Panc1 (cell line): ENCODE measurements at places on chromosomes 12 and 14.
A peak's percentile ranks its signal among the peaks of the same experiment; 100 is the strongest.

- no peaks in the 10 kb centered on the region for H3K36me3 ChIP-seq
- H3K27me3 ChIP-seq: no peaks in the 10 kb centered on the region
- peaks cover 7% of the 10 kb centered on the region for H3K4me1 ChIP-seq
- no peak for DNase-seq
Observed at GRCh38 chr12:104507672-104508071, 50.9 kb downstream of the CHST11 start.

DNA sequence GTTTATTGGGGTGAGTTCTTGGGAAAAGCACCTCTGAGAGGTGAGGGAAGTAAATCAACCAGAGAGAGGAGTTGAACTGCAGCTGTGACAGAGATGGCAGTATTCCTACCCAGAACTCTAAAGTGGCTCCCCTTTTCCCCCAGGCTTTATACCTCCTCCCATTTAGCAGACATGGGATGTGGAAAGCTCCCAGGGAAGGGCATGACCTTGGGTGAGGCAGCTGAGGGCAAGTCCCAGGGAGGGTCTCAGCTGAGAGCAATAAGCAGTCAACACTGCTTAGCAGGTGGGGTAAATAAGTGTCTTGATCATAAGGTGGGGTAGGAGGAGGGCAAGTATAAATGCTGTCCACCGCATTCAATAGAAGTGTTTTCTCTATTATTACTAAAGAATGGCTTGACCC lies 143.0 kb downstream of the AKAP6 start:
- H3K4me1 ChIP-seq: no peaks in the 10 kb centered on the region
- peaks cover 4% of the 10 kb centered on the region; the same call in 1 of the 2 replicates for H3K27me3 ChIP-seq
- no peak overlapping the region for H3K4me3 ChIP-seq
- H3K36me3 ChIP-seq: no peaks in the 10 kb centered on the region

DNA sequence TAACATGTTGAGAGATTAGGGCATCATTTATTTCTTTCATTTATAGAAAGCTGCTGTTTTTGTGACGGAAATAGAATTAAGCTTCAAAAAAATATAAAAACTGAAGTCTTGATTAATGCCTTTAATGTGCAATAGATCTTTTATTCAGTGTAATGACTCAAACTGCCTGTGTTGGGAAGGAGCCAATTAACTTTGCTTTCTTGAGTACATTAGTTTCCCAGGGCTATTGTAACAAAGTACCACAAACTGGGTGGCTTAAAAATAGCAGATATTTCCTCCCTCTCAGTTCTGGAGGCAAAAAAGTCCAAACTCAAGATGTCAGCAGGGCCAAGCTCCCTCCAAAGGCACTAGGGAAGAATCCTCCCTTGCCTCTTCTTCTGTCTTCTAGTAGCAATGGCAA lies 36.6 kb downstream of the EID3 start:
- no peaks in the 10 kb centered on the region for H3K27me3 ChIP-seq
- no peak overlapping the region for H3K4me3 ChIP-seq
- no peak overlapping the region; the same call in 1 of the 2 replicates for H3K27ac ChIP-seq
- H3K4me1 ChIP-seq: peaks cover 37% of the 10 kb centered on the region
- peaks cover 45% of the 10 kb centered on the region for H3K36me3 ChIP-seq

DNA sequence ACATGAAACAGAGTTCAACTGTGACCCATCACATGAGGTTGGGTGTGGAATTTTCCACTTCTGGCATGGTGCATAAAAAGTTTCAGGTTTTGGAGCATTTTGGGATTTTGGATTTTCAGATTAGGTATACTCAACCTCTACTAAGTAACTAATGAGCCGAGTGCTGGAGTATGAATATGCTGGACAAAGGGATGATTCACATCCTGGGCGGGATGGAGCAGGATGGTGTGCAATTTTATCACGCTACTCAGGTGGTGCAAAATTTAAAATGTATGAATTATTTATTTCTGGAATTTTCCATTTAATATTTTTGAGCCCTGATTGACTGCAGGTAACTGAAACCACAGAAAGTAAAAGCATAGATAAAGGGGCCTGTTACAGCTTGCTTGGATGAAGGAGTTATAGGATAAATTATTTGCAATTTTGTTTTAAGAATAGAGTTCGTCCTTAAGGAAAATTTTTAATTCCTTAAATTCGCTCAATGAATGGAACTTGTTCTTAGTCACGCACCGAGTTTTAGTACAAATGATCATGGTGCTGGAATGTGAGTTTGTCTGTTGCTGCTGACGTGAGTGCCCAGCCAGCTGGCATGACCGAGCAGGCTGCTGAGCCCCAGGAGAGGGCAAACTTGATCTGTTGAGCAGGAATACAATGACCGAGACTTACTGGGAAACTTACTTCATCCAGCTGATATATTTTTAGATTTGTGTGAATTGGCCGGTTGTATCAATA lies 176.3 kb downstream of the ESR2 start:
- no peaks in the 10 kb centered on the region for H3K36me3 ChIP-seq
- H3K4me1 ChIP-seq: no peaks in the 10 kb centered on the region
- H3K4me3 ChIP-seq: no peak overlapping the region

DNA sequence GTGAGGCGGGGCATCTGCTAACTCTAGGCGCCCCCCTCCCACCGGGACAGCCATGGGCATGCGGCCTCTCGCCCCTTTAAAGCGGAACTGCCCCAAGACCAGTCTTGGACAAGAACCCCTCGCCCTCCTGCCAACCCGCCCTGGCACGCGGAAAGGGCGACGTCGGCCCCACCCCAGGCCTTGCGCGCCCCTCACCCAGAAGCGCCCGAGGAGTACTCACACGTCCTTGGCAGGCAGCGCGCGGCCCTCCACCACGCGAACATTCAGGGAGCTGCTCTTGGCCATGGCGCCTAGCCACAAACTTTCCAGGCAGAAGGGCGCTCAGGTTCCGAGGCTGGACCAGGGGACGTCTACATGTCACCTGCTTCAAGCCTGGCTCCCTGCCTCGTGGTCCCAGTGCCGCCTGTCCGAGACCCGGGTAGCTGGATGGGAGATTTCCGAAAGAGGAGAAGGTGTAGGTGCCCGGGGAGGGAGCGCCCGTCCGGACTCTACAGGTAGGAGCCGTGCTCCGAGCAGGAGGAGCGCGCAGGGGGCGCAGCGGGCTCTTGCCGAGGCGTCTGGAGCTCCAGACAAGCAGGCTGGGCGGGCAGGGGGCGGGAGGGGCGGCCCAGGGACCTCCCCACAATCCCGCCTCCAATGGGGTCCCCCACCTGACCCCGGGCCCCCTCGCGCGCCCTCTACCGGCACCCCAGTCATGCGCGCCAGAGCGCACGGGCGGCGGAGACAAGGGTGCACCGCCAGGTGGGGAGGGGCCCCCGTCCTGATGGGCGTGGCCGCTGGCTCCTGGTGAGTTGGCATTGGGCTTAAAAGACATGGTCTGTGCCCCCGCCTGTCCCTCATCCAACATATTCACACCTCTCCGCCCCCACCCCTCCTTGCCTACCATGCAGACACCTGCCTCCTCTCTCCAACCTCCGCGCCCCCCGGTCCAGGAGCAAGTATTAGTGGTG lies at the start of gene RASAL1:
RASAL1 (minus strand) TSS at position 584 of the 950 bp plus-strand sequence; CDS start at position 285, 299 bp downstream.
- H3K27me3 ChIP-seq: no peaks in the 10 kb centered on the region
- DNase-seq: no peak
- H3K4me3 ChIP-seq: peak within 1 kb of the TSS; percentile 26
- H3K27ac ChIP-seq: no peak within 1 kb of the TSS

GRCh38 chr12:108268397-108268796 lies 70.7 kb downstream of the CMKLR1 start:
- H3K4me3 ChIP-seq: no peak overlapping the region
- no peak overlapping the region for H3K27ac ChIP-seq
- H3K4me1 ChIP-seq: no peaks in the 10 kb centered on the region
- peaks cover 14% of the 10 kb centered on the region for H3K27me3 ChIP-seq

DNA sequence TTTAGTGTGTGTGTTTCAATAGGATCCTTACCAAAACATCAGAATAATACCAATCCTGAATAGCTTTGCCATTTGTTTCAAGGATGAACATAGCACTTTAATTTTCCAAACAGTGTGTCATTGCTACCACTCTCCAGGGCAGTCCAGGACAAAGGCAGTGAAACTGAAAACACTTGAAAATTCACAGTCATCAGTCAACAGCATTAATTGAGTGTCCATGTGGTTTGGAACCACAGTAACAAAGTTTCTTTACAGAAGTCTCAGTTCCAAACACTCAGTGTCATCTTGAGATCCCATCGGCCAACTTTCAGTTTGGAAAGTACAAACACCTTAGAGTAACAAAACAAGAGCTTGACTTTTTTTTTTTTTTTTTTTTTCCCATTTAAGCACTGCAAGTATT lies 228.4 kb upstream of the SOX5 start:
- no peak overlapping the region for H3K27ac ChIP-seq
- no peaks in the 10 kb centered on the region for H3K27me3 ChIP-seq
- DNase-seq: no peak
- H3K36me3 ChIP-seq: no peaks in the 10 kb centered on the region
- no peak overlapping the region for H3K4me3 ChIP-seq

DNA sequence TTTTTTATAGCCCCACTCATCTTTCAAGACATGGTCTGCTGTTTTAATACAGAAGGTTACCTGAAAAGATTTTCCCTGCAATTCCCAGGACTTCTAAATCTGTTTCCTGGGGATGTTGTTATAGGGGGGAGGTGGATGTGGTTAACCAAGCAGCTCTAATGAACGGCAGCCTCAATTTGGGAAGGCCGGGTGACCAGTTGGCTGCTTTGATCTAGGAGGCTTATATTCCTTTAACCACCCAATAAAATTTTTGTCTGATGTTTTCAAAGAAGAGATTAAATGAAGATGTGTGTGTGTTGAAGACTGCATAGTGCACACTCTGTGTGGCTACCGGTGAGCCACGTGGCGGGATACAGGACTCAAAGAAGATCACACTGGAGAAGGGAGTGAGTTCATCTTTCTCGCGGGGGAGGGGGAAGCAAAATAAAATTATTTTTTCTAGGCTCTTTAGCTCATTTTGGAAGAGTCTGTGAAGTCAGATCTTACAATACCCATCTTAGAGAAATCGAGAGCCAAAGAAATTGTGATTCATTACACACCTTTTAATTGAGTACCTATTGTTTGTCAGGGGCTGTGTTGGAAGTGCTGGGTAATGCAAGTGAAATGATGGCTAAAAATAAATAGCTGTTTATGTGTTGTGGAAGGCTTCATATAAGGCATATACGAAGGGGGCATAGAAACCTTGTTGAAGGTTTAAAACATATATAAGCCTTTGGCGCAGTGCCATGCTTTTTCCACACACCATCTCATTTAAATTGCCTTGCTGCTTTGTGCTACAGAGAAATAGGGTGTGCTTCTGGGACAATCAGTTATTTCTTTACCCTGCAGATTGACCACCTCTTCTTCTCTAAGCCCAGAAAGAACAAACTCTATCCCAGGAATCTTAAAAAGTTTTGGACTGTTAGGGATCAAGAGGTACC lies 18.5 kb downstream of the ELK3 start:
- no peaks in the 10 kb centered on the region for H3K36me3 ChIP-seq
- H3K4me3 ChIP-seq: no peak overlapping the region
- no peak overlapping the region for H3K27ac ChIP-seq
- peaks cover 6% of the 10 kb centered on the region; the same call in 1 of the 2 replicates for H3K4me1 ChIP-seq

GRCh38 chr14:71355324-71356201 lies 448.3 kb downstream of the PCNX1 start:
- H3K27me3 ChIP-seq: no peaks in the 10 kb centered on the region
- H3K36me3 ChIP-seq: no peaks in the 10 kb centered on the region
- H3K27ac ChIP-seq: no peak overlapping the region
- no peaks in the 10 kb centered on the region for H3K4me1 ChIP-seq
- DNase-seq: no peak

DNA sequence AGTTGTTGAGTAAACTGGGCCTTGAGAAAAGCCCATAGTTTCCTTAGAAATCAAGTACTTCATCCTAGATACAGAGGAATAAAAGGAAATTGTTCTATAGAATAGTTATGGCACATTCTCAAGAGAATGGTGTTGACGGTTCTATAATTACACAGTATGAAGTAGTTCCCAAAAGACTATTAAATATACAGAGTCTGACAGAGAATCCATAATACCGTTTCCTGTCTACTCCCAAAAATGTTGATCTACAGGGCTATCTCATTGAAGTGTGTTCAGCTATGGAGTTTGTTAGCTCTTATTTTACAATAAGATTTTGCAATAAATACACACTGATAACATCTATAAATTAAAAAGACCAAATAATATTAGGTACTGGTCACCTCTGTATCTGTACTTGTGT lies 799.7 kb downstream of the RPS29 start:
- DNase-seq: no peak
- no peak overlapping the region for H3K27ac ChIP-seq
- no peaks in the 10 kb centered on the region for H3K36me3 ChIP-seq
- no peaks in the 10 kb centered on the region for H3K4me1 ChIP-seq

DNA sequence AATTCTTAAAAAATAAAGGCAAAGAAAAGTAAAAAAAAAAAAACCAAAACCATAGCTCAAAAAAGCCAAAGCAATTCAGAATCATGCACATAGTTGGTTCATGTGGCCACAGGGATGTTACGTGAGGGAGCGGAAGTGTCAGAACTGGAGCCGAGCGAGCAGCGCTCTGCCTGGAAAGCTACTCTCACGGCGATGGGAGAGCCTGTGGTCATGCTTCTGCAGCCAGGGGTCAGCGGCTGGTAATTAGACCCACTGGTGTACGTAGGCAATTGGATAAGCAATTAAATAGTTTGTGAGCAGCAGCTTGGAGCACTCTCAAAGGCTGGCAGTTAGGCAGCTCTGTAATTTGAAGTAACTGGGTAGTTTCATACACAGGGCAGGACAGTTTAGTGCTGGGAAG lies 58.1 kb downstream of the TRHDE start:
- no peaks in the 10 kb centered on the region for H3K36me3 ChIP-seq
- no peak overlapping the region for H3K27ac ChIP-seq
- no peaks in the 10 kb centered on the region for H3K27me3 ChIP-seq
- H3K4me1 ChIP-seq: no peaks in the 10 kb centered on the region

GRCh38 chr14:89399594-89400068 lies 17.4 kb downstream of the FOXN3 start:
- no peaks in the 10 kb centered on the region for H3K4me1 ChIP-seq
- no peaks in the 10 kb centered on the region for H3K27me3 ChIP-seq
- H3K4me3 ChIP-seq: no peak overlapping the region
- no peaks in the 10 kb centered on the region for H3K36me3 ChIP-seq
- no peak for DNase-seq

GRCh38 chr14:73492043-73492552 lies 1.4 kb downstream of the RIOX1 start:
- H3K36me3 ChIP-seq: no peaks in the 10 kb centered on the region
- no peaks in the 10 kb centered on the region for H3K27me3 ChIP-seq
- H3K27ac ChIP-seq: peak overlapping the region; percentile 70
- no peak for DNase-seq
- peak overlapping the region; percentile 67 for H3K4me3 ChIP-seq
- H3K4me1 ChIP-seq: peaks cover 9% of the 10 kb centered on the region

GRCh38 chr14:60275932-60276331 lies 26.9 kb downstream of the PPM1A start:
- peaks cover 2% of the 10 kb centered on the region; the same call in 1 of the 2 replicates for H3K4me1 ChIP-seq
- no peak for DNase-seq
- no peak overlapping the region for H3K4me3 ChIP-seq
- H3K27me3 ChIP-seq: no peaks in the 10 kb centered on the region

GRCh38 chr14:101409006-101409543 lies 152.2 kb upstream of the DIO3 start:
- no peaks in the 10 kb centered on the region for H3K4me1 ChIP-seq
- no peak overlapping the region for H3K4me3 ChIP-seq
- H3K36me3 ChIP-seq: no peaks in the 10 kb centered on the region
- no peak for DNase-seq
